ENCODE measurements at places on chromosomes 1 and 21.

GRCh38 chr1:110165761-110166231 is 15.5 kb downstream of the SLC6A17 start:
- DNase-seq: no peak

GRCh38 chr1:167819849-167820683 is 93.9 kb downstream of the ADCY10 start:
- peak; percentile 99 for DNase-seq

- DNase-seq: no peak
These were observed 15.8 kb upstream of the SH2D2A start for GRCh38 chr1:156832434-156832833.

DNA sequence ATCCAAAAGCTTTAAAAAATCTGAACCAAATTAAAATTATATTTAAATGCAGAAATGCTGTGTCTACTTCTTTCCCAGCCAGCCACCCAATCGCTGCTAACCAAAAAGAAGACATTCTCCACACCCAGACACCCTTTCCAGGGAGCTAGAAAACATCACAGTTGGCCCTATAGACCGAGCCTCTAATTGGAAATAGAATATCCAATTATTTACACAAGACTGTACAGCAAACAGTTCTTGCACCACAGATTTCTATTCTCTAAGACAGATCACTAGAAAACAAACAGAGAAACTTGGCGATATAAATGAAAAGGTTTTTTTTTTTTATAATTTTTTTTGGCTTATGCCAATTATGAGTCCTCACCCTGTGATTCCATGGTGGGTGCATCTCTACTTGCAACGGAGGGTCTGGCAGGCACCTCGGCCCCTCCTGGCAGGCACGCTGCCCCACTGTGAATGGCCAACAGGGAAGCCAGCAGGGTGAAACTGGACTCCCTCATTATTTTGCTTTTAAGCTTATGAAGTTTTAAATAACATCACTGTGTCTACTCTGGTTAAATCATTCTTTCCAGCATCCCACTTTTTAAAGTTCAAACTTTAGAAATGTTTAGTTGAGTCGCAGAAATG is 29.2 kb downstream of the BCAR3 start:
- DNase-seq: no peak

GRCh38 chr1:205144751-205145150 is 23.0 kb upstream of the RBBP5 start:
- DNase-seq: no peak

GRCh38 chr1:173042806-173043205 is 7.9 kb downstream of the TNFSF18 start:
- DNase-seq: no peak

DNA sequence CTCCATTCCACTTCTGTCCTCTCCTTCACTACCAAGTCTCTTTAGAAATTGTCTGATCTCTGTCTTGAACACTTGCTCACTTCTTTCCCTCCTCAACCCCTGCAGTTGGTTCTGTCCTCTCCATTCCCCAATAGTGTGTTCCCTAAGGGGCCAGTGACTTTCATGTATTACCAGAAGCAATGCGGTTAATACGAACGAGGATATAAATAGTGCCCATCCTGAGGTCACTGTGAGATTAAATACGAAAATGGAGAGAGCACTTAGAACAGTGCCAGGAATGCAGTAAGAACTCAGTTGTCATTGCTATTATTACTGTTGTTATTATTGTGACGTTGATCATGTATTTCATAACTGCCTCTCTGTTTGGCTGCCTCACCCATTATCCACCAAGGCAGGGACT is 53.0 kb upstream of the ARTN start:
- DNase-seq: no peak

DNA sequence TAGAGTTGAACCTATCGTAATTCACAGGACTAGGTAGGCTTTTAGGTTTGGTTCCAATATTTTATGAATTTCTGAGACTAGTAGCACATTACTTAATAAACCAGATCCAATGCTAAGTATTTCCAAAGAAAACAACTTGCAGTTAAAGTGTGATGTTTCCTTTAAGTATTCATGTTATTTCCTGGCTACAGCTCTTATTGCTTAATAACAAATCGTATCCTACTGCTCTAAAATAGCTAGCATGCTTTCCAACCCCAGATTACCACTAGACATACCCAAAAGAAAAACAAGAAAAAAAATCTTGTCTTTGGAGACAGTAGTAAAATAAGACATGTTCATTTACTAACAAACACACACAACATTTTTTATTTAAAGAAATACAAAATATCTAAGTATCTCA is 898 bp downstream of the KRTAP27-1 start:
- no peak for DNase-seq

DNA sequence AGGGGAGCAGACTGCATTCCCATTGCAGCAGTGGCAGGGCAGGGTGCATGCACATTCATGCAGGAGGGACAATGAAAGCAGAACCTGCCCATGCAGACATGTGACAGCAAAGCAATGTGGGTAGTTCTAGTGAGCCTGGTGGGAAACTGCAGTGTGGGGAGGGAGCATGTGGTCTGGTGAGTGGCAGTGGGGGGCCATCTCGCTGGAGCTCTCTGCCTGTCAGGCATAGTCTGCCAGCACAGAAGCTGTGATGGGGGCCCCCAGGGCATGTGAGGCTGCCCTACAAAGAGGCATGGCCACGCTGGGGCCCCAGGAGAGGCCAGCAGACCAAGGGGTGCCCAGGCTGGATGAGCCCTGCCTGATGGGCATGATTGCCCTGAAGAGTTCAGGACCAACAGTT is 579.7 kb downstream of the PTPRC start:
- no peak for DNase-seq

GRCh38 chr1:151992303-151993083 is 1.2 kb downstream of the S100A10 start:
- DNase-seq: peak; percentile 61

DNA sequence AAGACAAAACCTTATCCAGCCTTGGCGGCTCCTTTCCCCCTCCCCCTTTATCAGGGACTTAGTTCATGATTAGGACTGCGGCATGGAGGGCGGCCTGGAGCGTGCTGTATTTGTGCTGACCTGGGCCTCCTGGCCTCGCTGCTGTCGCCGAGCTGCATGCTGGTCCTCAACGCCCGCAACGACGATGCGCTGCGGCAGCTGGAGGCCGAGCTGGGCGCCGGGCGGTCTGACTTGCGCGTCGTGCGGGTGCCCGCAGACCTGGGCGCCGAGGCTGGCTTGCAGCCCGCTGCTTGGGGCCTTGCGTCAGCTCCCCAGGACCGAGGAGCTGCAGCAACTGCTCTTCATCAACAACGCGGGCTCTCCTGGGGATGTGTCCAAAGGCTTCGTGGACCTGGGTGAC is 70.9 kb downstream of the TM2D1 start:
- no peak for DNase-seq

DNA sequence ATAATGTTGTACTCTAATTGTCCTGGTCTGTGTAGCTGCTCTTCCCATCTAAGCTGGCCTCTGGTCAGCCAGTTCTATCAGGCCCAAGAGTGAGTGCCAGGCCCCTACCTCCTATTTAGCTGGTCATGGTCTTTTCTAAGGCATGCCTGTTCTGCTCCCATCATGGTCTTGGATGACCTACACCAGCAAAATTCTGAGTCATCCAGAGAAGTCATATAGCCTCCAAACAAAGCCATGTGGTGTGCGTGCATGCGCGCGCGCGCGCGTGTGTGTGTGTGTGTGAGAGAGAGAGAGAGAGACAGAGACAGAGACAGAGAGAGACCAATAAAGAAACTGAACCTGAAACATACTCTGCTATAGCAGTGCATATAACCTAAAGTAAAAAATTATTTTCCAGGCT is 254.4 kb downstream of the BRINP2 start:
- no peak for DNase-seq

- DNase-seq: no peak
These were observed 8.4 kb upstream of the GUCA2B start for GRCh38 chr1:42144711-42145388.

GRCh38 chr1:58785442-58786058 is 1.7 kb upstream of the JUN start:
- DNase-seq: peak; percentile 54

DNA sequence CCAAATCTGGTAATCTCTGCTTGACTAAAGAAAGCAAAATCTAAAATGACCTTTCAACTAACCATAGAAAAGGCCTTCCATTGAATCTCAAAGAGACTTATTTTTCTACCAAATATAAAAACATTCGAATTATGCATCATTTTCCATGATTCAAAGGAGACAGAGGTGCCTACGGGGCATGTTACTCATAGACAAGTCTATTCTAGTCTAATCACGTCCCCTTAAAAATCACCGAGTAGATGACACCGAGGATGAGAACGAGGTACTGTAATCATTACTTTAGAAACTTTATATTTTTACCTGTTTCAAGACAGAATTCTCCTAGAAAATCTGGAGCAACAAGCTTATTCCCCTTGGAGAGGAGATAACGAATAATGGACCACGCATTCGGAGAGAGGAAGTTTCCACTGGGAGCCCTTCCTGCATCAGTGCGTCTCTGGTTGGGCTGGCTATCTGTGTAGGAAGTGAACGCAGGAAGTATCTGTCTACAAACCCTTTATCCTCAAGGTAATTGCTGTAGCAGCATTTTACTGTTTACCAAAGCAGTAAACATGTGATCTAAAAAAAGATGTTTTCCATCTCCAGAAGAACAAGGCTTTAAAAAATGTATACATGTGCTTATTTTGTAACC is 9.5 kb downstream of the ERG start:
- DNase-seq: no peak

DNA sequence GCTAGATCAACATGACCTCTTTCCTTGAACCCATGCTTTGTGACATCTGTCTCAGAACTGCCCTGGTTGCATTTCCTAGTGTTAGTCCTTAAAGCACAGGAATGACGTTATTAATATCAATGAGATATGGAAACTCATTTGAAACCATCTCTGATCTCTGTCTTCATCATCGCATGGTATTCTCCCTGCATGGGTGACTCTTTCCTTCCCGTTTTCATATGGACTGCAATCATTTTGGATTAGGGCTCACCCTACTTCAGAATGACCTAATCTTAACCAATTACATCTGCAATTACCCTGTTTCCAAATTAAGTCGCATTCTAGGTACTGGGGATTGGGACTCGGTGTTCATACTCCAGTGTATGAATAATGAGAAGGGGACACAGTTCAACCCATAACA is 41.7 kb upstream of the DISC1 start:
- no peak for DNase-seq

- DNase-seq: no peak
These were observed 15.7 kb downstream of the TM2D1 start for GRCh38 chr1:61708953-61709907.

DNA sequence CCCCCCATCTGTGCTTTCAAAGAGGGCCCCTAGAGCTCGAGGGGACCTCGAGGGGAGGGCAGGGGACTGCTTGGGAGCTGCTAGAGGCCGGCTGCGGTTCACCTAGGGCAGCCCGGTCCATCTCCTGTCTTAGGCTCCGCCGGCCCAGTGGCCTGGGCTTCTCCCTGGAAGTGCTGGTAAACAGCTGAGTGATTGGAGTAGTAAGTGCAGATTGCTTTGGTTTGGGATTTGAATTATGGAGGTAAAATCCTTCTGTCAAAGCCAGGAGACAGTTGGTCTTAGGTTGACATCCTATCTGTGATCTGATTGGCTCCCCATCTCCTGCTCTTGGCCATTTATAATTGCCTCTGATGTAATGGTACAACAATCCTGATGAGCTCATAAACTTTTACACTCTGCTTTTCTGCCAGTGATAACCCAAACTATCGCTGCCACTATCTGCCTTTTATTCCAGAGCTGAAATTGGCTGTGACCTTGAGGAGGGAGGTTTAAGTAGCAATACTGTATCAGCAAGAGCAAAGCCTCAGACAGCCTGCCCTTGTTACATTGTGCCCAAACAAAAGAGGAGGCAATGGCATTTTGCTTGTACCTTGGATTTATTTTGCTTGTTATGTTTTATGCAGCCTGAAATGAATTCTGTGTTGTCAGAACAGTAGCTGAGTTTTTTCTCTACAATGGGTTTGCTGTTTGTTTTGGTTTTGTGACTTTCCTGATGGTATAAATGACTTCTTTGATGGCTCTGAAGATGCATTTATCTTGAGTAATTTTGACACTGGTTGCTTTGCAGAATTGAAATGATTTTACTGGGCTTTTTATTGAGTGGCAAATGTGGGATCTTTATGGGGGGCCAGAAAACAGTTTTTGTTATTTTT is 2.4 kb downstream of the ARID1A start:
- DNase-seq: no peak

- no peak for DNase-seq
These were observed 33.9 kb downstream of the OLFML2B start for GRCh38 chr1:161989786-161990185.

DNA sequence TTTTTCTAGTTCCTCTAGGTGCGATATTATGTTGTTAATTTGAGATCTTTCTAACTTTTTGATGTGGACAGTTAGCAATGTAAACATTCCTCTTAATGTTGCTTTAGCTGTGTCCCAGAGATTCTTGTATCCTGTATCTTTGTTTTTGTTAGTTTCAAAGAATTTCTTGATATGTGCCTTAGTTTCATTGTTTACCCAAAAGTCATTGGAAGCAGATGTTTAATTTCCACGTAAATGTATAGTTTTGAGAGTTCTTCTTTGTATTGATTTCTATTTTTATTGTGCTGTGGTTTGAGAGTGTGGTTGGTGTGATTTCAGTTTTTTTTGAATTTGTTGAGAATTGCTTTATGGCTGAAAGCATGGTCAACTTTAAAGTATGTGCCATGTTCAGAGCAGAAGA is 319.4 kb downstream of the PTBP2 start:
- no peak for DNase-seq

DNA sequence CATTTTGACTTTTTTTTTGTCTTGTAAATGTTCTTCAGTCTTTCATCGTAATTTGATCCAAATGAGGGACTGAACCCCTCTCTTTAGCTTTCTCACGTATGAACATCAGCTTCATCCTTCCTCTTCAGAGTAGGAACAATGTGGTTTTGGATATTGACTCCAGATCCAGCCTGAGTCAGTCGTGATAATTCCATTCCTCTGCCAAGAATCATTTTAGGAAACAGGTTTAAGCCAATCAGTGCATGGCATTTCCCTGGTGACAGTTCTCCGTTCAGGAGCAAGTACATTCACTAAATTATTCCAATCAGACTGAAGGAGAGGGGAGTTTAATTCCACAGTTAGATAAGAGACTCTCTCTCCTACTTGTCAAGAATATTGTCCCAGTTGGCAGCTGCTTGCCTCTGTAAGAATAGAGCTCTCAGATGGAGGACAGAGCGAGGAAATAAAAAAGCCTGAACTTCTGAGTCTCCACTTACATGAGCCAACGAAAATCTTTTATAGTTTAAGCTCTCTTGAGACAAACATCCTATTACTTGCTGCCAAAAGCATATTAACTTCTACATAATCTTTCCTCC is 18.6 kb downstream of the RHOU start:
- no peak for DNase-seq

- no peak for DNase-seq
These were observed 84.3 kb upstream of the ARHGAP29 start for GRCh38 chr1:94321662-94322061.

Data from iPS-NIHi11 (cell line).